ENCODE measurements at places on chromosomes 5 and 9.
A peak's percentile ranks its signal among the peaks of the same experiment; 100 is the strongest.

GRCh38 chr5:131324303-131324702 is 60.5 kb downstream of the CDC42SE2 start:
- DNase-seq, result no peak

DNA sequence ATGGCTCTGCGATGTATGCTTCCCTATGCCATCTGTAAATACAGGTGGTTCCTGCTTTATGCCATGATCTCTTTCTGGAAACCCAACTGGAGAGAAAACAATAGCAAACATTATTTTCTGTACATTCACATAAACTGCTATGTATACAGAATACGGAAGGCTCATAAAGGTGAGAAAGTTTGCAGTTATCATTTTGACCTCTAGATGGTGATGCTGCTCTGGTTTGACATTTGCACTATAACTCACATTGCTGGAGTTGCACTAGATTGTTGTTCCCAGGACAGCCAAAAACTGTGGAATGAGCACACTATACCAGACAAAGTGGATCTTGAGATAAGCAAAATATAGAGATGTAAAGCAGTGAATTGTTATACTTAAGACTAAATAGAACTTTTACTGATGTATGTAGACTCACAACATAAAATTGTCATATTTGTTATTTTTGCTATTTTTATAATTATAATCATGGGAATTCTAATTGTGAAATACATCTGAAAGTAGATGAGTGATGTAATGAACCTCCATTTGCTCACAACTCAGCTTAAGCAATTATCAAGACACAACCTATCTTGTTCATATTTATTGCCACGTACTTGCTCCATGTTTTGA is 246.5 kb downstream of the PTPRD start:
- DNase-seq, result peak; percentile 60

- DNase-seq, result no peak
Observed at GRCh38 chr5:131766689-131767088, 30.1 kb downstream of the FNIP1 start.

DNA sequence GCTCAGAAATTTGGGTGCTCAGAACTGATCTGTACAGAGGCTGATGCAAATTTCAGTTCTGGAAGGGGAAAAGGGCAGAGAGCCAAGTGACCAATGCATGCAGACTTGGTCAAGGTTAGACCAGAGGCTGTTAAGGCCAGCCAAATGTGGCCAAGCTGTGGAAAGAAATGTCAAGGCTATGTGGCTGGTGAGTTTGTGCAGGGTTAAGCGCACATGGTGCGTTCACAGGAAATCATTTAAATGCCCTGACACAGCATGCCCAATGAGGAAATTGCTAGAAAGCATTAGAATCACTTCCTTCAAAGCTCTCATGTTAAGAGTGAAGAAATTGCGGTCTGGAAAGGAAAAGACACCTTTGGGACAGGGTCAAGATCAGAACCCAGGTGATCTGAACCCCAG is 58.0 kb downstream of the PTPN3 start:
- no peak for DNase-seq

Data from bronchial epithelial cell (primary cell).